ENCODE measurements at places on chromosomes 6 and 20. TPM values are rescaled to one million over a fixed set of nuclear protein-coding genes. Genes with fewer than 3 reads are reported as not detected.

- no peak overlapping the region for H3K27ac ChIP-seq
- no peaks in the 10 kb centered on the region for H3K4me1 ChIP-seq
- no peaks in the 10 kb centered on the region for H3K36me3 ChIP-seq
- H3K4me3 ChIP-seq, result no peak overlapping the region
- H3K27me3 ChIP-seq, result no peaks in the 10 kb centered on the region
Observed at GRCh38 chr6:33241968-33242367, 29.7 kb downstream of the VPS52 start.

GRCh38 chr6:123306334-123306733 is 310.3 kb downstream of the CLVS2 start:
- no peak for DNase-seq
- no peaks in the 10 kb centered on the region for H3K27me3 ChIP-seq
- H3K36me3 ChIP-seq, result no peaks in the 10 kb centered on the region
- no peak overlapping the region for H3K4me3 ChIP-seq

Gene MARCKS
- total RNA-seq, result 110 TPM

Gene ARMH2
- not detected for total RNA-seq

Gene GHRH
- not detected for total RNA-seq

Gene CABLES2
- 14.1 TPM for total RNA-seq
